CD4-positive, alpha-beta T cell treated with Interleukin-1 beta for 1 hour (primary cell): ENCODE measurements at places on chromosomes 6 and 20.

- DNase-seq: no peak
Observed at GRCh38 chr6:5992551-5993225, 14.0 kb downstream of the NRN1 start.

DNA sequence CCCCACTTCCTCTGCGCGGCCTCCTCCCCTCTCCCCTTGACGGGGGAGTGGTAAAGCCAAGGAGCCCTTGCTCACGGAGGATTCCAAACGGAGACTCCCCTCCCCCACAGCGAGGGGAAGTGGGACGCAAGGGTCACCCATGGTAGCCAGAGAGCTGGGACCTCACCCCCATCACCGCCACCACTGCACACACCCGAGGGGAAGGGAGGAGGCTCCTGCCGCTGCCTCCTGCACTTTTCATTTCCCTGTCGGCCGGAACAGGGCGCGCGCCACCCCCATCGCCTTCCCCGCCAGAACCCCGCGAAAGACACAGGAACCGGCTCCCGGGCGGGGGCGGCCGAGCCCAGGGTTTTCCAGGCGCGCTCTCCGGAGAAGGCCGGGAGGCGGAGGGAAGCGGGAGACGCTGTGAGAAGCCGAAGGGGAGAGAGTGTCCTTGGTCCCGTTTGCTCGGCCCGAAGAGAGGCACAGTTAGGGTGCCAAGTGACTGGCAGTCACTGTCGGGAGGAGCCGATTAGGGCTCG lies 789 bp downstream of the CCND3 start:
- peak; percentile 52 for DNase-seq

GRCh38 chr6:165515963-165516624 lies 146.9 kb downstream of the PDE10A start:
- DNase-seq: no peak

DNA sequence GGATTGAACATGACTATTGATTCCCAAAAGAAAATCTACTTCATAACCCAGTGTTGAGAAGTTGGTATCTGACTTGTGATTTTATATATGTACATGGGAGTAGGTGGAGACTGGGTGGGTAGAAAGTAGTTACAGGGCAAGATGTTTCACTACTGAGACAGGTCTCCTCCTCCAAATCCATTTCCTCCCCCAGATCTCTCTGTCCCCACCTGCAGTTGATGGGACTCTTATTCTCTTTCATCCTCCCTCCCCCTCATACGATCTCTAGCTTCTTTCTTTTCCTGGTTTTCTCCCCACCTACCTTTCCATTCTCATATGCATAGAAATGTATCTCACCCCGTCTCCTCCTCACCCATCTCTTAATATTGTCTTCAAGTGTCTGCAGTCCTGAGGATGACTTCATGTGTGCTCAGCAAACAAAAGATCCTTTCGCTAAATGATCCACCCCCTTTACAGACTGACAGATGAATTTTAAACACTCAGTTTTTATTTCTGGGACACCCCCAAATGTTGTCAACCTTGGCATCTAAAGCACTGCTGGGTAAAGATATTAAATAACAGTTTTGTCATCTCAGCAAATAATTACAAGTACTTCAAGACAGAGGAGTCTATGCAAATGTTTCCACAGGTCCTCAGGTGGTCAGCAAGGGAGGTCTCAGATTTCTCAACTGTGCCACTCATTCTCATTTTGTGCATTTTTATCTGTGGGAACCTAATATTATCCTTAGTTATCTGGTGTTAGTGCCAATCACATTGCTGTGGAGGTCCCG lies 18.7 kb upstream of the HECA start:
- no peak for DNase-seq

- no peak for DNase-seq
Observed at GRCh38 chr6:159008656-159009288, 8.8 kb upstream of the RSPH3 start.

- no peak for DNase-seq
Observed at GRCh38 chr6:73640179-73640750, 13.5 kb downstream of the SLC17A5 start.

DNA sequence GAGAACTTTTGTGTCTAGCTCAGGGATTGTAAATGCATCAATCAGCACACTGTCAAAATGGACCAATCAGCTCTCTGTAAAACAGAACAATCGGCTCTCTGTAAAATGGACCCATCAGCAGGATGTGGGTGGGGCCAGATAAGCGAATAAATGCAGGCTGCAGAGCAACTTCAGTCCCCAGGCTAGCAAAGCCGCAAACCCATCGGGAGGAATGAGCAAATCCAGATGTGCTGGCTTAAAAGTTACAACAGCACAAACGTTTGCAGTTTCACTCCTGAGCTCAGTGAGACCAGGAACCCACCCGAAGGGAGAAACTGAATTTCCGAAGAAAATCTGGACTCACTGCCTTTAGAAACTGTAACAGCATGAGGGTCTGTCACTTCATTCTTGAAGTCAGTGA lies 21.9 kb upstream of the MBOAT1 start:
- no peak for DNase-seq

GRCh38 chr6:20056350-20056992 lies 155.8 kb downstream of the MBOAT1 start:
- no peak for DNase-seq

- no peak for DNase-seq
Observed at GRCh38 chr20:57265336-57265996, 975 bp downstream of the BMP7 start.

DNA sequence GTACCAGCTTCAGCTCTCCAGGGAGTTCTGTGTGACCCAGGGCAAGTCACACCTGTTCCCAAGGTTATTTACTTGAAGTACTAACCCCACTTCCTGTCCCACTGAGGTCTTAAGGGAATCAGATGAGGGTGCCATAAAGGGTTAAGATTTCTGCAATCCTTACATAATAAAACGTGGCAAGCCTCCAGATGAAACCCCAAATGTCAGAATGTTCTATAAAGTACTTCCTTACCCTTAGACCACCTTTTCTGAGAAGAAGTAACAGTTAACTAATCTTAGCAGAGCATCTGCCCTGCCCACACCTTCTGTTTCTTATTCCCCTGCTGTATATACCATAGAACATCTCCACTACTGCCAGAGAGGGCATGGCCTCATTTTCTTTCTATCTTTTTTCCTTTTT lies 6.0 kb upstream of the AVP start:
- DNase-seq: no peak

DNA sequence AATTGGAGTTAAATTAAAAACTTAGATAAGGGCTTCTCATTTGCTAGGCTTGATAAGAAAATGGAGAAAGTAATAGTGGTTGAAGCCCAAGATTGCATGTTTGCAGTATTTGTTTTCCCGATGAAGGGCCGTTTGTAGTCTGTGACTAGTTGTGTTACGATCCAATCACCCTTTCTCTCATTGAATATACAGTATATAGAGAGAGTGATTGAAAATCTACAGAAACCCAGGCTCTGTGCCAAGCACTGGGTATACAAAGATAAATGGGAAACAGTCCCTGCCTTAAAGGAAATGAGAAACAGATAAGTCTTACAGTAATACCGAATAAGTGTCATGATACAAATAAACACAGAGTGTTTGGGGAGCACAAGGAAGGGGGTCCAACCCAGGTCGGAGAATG lies 55.2 kb upstream of the CDKAL1 start:
- no peak for DNase-seq

DNA sequence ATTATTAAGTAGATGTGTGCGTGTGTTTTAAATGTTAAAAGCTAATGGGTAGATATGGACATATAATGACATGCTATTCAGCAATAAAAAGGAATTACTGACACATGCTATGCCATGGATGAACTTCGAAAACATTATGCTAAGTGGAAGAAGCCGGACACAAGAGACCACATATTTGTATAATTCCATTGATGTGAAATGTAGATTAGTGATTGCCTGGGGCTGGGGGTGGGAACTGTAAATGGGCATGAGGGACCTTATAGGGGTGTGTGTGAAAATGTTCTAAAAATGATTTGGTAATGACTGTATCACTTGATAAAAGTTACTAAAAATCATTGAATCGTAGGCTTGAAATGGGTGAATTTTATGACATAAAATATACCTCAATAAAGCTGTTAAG lies 104.5 kb upstream of the BEND3 start:
- no peak for DNase-seq

DNA sequence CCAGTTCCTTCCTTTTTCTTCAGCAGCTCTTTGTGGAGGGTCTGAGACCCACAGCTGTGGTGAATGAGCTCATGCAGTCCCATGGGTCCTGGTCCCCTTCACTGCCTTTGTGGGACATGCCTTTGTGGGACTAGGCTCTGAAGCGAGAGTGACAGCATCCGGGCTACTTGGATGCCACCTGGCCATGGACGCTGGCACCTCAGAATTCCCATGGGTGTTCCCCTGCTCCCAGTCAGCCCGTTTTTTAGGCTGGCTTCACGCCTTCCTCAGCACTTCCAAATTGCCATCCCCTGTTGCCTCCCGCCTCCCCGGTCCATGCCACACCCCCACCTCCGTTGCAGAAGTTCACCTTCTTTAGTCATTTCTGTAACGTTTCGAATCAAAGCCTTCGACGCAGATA lies 45.1 kb downstream of the RAMACL start:
- DNase-seq: no peak

GRCh38 chr6:105275542-105275941 lies 95.7 kb upstream of the POPDC3 start:
- DNase-seq: no peak

DNA sequence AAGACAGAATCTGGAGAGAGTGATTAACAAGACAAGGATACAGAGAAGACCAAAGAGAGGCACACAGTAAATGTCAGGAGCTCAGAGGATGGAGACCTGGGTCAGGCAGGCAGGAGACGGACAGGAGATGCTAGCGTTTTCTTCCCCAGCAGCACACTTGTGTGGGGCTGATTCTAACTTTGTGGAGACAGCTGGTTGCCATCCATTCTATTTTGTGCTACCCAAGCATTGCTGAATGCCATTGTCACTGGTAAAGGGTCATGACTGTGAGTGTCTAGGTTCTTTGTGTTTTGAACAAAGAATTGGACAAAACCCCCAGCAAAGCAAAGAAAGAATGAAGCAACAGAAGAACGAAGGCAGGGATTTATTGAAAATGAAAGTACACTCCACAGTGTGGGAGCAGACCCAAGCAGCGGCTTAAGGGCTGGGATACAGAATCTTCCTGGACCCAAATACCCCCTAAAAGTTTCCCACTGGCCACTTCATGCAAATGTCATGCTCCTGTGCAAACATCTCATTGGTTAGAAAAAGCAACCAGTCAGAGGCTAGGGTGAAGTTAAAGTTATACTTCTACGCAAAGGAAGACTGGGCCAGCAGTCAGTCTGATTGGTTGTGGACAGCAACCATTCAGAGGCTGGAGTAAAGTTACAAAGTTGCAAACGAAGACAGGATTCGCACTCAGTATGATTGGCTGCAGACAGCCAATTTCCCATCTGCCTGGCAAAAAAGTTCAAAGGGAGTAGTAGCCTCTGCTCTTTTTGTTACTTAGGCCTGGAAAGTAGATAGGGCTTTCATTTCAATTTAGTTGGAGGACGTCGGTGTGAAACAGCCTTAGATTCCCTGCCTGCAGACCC lies 17.5 kb downstream of the PTK7 start:
- no peak for DNase-seq

DNA sequence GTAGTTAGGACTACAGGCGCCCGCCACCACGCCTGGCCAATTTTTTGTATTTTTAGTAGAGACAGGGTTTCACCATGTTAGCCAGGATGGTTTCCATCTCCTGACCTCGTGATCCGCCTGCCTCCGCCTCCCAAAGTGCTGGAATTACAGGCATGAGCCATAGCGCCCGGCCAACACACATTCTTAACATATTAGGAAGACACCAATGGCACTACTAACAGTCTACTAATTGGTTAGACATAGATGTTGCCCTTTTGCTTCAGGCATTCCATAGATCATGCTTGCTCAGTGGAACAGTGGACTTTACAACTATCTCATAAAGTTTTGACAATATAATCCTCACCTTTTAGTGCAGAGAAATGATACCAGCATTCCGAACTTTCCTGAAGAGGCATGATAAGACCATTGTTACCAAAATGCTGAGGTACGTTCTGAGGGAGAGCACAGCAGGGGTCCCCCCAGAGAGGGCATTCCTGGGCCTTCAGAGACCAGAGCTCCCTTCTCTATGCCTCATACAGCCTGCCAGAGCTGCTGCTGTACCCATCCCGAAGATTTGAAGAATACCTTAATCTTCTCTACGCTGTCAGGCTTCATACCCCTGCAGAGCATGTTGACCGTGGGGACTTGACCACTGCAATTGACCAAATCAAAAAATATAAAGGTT lies 89.4 kb downstream of the ECT2L start:
- DNase-seq: no peak

- no peak for DNase-seq
Observed at GRCh38 chr6:163958646-163959045, 544.1 kb downstream of the QKI start.

- no peak for DNase-seq
Observed at GRCh38 chr6:161353208-161353613, 79.3 kb upstream of the AGPAT4 start.
